Cardiac fibroblast (primary cell): ENCODE measurements at places on chromosomes 6 and 20.

DNA sequence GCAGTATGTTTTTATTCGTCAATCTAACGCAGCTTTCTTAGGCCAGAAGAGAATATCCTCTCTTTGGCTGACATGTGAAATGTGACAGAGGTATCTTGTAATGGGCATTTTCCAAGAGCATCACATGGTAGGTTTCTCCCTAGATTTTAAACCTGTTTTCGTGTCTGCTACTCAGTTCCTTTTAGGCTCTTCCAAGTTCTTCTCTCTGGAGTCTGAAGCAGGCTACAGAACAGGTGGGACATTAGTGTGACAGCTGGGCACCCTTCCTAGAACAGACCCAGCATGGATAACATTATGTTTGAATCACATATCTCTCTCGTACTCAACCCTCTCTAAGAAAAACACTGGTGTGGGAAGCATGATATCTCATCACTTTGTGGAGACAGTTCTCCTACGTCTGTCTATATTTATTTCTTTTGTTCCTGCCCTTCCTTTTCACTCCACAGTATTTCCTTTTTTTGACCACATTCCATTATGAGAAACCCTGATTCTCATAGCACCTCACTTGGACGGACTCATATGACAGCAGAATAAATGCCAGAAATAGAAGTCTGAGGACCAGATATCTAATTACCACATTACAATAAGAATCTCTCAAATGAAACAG, 263.4 kb downstream of the NKAIN2 start:
- DNase-seq: no peak

GRCh38 chr6:136412410-136412809, 122.8 kb upstream of the BCLAF1 start:
- no peak for DNase-seq

GRCh38 chr6:551405-551804, 105.5 kb downstream of the HUS1B start:
- peak; percentile 19 for DNase-seq

DNA sequence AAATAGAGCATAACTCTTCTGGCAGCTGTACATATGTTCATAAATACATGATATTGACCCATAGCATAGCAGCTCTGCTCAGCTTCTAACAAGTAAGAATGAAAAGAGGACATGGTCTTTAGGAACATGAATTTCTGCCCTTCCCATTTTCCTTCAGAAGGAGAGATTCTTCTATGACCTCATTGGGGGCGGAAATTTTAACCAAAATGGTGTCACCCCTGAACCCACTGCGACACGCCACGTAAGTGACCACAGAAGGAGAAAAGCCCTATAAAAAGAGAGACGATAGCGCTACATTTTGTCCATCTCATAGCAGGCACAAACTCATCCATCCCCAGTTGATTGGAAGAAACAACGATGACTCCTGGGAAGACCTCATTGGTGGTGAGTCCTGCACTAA, at the start of gene IL17A:
Gene IL17A (plus strand): TSS at position 301 of the 400 bp plus-strand sequence. CDS start 57 bp downstream, at position 358.
- DNase-seq: no peak

- DNase-seq: no peak
Measured at GRCh38 chr6:135129136-135129856, 51.8 kb upstream of the MYB start.

DNA sequence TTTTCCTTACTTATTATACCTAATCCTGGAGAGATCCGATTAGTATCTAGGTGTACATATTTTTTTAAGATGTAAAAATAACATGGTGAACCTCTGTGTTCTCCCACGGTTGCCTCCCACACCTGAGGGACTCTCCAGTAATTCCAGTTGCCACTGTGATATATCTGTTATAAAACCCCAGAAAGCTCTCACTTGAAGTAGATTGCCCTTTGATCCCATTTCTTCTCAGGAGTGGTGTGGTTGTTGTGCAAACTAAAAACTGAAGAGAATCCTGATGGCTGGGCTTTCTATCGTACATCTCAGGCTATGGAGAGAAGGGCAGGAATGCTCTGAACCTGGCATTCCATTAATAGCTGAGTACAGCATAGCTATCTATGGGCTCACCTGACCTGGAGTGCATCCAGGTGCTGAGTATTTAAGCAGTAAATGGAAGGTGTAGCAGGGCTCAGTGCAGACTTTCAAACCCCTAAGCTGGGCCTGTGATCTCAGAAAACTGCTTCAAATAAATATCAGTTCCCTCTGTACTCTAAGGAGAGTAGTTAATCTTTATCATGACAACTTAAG, 41.0 kb downstream of the VGLL2 start:
- DNase-seq: no peak

DNA sequence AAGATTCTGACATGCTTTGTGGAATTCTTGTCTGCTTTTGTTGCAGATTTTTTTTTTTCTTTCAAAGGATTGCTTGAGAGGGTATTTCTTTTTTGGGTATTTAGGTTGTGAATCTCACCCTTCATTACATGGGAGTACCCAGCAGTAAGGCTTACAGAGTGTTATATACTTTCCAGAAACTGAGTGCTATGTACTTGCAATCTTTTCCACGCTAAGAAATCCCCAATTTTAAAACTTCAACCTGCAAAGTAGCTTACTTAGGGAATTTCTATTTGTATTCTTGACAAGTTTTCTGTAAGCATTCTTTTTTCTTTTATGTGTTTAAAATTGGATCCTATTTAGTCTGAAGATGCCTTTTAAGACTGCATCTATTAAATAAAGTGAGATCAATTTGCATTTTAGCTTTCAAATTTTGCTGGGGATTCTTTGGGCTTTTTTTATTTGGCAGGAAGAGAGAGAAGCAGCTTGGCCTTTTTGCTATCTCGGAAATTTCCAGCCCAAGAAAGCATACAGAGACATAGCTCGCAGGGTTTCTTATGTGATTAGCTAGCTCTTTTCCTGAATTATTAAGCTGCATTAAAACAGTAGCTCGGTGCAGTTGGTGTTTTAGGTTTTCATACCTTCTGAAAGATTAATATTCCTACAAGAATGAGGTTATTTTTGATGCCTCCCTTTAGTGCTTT, 42.6 kb downstream of the KCNS1 start:
- no peak for DNase-seq

- DNase-seq: no peak
Measured at GRCh38 chr20:36367370-36367745, 61.2 kb downstream of the DLGAP4 start.

DNA sequence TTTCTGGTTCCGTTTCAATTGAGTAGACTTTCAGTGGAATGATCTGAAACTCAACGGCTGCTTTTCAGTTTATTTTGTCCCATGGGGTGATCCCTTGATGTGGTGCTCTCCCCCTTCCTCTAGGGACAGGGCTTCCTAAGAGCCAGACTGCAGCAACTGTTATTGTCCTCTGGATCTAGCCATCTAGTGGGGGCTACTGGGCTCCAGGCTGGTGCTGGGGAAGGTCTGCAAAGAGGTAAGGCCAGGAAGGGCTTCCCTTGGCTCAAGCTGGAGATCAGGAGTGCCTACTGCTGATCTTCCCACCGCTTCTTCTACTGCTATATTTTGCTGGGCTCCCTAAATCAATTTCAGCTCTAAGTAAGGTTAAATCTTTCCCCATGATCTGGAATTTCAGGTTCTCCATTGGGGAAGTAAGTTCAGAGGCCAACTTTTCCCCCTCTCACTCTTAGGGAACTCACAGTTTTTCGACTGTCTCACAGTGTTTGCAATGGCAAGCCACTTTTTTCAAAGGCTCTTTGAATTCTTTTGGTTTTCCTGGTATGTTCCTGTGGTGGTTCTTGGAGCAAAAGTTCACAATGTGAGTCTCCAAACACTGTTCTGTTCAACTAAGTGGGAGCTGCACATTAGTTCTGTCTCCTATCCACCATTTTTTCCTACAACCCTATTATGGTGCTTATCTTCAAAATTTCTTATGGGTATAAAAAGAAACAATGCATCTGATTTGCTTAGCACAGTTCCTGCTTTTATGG, 286.2 kb upstream of the EXOC2 start:
- DNase-seq: no peak
